HCEC 1CT (cell line): ENCODE measurements at places on chromosomes 7 and 10.

DNA sequence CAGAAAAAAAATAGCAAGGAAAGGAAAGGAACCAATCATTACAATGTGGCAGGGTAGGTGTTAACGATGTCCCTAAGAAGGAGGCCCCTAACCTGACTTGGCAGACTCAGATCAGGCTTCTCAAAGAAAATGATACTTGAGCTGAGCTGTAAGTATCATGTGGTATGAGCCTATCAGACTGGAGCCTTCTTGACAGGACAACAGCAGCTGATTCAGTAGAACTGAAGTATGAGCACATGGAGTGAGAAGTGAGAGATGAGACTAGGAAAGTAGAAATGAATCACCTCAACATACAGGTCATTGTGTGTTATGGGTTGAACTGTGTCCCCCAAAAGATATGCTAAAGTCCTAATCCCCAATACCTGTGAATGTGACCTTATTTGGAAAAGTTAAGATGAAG, 66.3 kb downstream of the MTERF1 start:
- no peak for DNase-seq

GRCh38 chr10:92997620-92998019, 63.0 kb upstream of the CYP26C1 start:
- no peak for DNase-seq

- no peak for DNase-seq
Observed at GRCh38 chr10:124864421-124865193, 63.0 kb downstream of the ABRAXAS2 start.

DNA sequence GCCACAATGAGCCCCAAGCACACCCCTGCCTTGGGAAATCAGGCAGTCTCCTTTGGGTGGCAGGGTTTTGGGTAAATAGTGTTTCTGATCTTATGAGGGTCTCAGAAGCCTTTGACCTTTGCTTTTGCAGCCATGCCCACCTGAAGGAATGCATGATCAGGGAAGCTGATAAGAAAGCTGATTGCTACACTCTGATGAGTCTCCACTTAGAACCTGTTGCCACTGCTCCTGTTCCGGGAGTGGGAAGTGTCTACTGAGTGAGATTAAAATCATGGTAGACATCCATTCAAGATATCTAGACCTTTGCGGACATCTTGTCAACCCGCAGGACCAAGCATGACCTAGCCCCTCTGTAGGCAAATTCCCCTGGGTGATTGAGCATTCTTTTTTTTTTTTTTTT, 282.6 kb downstream of the SKIDA1 start:
- DNase-seq = no peak

GRCh38 chr7:42704710-42705109, 207.2 kb downstream of the C7orf25 start:
- DNase-seq = no peak
